Activated T-helper 1 cell treated with anti-CD3 and anti-CD28 coated beads, Interleukin-2, amount 50 U/mL, for 16 hours (primary cell): ENCODE measurements at places on chromosomes 1 and 21.
A peak's percentile ranks its signal among the peaks of the same experiment; 100 is the strongest.

DNA sequence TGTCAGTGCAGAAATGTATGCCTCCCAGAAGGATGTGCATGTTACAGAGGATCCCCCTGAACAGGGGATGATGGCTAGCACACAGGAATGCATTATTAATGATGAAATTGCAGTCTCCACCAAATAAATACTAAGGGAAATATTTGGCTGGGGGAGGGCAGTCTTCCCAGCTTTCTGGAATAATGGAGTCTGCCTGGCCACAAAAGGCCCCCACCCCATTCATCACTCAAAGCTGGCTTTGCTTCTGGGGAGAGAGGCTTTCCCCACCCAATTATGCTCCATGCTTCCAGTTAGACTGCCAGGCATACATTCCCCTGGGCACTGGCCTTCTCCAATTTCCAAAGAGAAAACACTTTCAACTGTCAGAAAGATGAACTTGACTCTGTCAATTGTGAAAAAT, 302.7 kb downstream of the SIPA1L2 start:
- no peak for DNase-seq

DNA sequence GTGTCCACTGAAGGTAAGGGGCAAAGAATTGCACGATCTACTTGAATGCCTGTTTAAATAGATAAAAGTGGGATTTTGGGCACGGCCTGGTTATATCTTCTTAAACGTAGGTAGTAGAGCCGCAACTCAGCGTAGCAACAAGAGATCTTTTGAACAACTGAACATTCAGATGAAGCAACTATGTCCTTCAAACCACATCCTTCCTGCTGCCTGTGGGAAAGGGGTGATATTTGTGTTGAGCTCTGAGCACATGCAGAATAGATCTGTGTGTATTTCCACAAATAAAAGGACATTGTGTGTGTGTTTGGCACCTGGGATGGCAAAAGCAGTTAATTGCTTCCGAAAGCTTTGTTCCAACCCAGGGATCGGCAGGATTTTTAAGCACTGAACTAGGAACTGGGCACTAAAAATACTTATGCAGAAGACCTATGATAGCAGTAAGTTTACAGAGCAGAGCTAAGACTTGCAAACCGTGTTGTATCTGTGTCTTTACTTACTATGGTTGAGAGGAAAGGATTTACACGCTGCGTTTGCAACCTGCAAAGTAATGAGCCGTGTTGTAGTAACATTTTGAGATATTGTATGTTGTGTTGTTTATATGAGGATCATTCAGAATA, 333.4 kb downstream of the CHRM3 start:
- DNase-seq: no peak

DNA sequence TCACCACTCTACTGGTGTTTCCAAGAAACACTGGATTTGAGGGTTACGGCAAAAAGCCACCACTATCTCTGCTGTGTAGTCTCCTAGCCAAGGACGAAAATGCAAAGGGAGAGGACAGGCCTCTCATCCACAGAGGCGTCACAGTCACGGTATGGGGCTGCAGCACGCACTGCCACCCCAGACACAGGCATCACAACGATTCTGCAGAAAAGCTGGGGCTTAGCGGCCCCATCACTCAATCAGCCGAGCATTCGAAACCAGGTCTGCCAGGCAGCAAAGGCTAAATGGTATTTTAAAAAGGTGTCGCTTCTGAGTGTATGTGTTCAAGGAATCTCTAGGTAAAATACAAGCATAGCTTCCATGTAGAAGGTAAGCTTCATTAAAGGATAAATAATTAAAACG, 1.4 kb downstream of the RIPK4 start:
- DNase-seq: no peak

DNA sequence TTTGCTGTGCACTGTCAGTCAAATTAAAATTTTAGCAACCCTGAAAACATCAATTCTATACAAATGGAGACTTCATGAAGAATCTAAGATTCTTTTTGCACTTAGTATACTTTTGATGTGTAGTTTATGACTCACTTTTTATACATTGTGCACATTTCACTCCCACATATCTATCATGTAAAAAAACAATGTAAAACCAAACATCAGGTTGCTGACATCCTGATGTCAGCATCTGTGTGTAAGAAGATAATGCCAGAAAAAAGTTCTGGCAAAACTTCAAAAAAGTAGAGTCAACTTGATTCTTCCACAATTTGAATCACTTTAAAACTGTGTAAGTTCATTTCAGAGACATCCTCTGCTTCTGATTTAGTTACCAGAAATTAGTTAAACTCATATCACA, 115.7 kb downstream of the CENPF start:
- DNase-seq: no peak

GRCh38 chr1:180501865-180502360, 464 bp downstream of the ACBD6 start:
- peak; percentile 11 for DNase-seq

- no peak for DNase-seq
Observed at GRCh38 chr1:166083887-166084286, 82.9 kb downstream of the FAM78B start.

GRCh38 chr1:175887521-175887920, 144.1 kb upstream of the TNR start:
- DNase-seq: no peak

- DNase-seq: no peak
Observed at GRCh38 chr1:161374373-161374772, 6.7 kb upstream of the CFAP126 start.

GRCh38 chr1:179046808-179047635, 21.3 kb downstream of the FAM20B start:
- no peak for DNase-seq

DNA sequence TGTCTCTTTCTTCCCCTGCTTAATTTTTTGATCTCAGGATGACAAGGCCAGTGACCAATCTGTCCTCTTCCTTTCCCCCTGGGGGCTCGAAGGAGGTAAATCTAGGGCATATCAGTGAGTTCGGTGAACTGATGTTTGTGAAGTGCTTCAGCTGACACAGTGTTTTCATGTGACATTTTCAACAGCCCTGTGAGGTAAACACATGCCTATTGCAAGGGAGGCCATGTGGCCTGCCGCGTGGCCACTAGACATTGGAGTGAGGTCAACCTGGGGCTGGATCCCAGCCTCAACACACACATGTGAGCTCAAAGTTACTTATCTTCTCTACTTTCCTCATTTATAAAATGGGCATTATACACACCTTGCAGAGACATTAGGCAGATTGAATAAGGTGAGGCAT, 126.3 kb downstream of the PLPP3 start:
- DNase-seq: no peak

GRCh38 chr1:232591344-232591743, 38.6 kb downstream of the SIPA1L2 start:
- no peak for DNase-seq

DNA sequence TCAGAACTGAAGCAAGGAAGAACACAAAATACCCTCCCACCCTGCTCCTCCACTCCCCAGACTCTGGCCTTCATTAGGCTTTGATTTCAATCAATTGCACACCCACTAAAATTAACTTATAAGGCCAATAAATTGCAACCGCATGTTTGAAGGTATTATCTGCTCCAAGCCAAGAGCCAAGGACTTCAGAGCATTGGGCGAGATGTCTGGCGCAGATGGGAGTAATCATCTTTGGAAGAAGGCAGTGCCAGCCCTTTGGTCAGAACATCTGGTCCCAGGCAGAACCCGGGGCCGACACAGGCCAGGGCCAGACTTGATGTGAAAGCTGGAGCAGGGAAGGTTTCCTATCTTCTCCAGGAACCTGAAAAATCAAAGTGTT, 60.0 kb downstream of the SLC66A1 start:
- no peak for DNase-seq

DNA sequence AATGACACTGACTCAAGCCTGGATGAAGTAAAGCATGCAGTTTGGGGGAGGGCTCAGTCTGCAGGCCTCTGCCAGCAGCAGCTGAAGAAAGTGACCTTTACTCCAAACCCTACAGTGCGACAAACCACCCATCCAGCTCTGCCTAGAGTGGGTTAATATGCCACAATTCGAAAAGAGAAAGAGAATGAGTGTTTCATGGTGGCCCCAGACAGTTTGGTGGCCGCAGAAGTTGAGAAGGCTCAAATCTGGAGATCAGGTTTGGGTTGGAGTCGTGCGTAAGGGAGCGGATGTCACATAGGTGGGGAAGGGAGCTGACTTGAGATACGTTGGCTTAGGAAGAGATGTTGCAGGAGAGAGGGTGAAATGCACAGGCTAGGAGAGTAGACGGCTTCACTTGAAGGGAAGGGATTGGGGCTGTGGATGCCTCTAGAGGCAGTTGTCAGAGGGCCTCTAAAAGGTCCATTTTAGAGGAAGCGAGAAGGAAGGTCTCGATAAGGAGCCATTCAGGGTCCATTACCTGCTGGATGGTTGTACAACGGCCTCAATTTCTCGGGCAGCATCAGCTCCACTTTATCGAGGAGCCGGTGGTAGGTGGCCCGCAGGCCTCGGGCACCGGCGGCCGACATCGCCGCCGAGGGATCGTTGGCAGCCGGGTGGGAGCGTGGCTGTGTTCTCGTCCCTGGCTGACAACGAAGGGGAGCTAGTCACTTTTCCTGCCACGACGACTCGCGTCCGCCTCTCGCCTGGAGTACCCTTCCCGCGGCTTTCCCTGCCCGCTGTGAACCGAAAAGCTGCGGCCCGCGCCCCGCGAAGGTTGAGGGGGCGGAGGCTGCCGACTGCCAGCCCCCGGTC, 1.0 kb upstream of the DCAF6 start:
- peak; percentile 5 for DNase-seq

GRCh38 chr1:198858033-198858432, 219.2 kb downstream of the PTPRC start:
- DNase-seq: no peak

GRCh38 chr21:46422636-46423241, 36.0 kb upstream of the DIP2A start:
- no peak for DNase-seq

DNA sequence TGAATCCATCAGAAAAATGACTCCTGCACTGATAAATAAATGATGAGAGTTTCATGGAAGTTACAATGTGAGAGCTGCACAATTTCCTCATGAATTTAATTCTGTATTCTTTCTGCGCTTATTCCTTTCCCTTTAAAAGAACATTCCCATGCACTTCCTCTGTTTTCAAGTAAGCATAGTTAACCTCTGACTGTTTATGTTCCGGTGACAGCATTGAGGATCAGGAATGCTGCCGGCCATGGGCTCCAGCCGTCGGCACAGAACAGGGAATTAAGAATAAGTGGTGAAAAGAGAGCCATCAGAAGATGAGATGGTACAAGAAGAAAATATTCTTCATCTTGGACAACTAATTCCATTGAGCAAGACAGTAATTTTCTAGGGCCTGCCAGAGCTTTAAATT, 65.3 kb downstream of the SUSD4 start:
- DNase-seq: no peak

DNA sequence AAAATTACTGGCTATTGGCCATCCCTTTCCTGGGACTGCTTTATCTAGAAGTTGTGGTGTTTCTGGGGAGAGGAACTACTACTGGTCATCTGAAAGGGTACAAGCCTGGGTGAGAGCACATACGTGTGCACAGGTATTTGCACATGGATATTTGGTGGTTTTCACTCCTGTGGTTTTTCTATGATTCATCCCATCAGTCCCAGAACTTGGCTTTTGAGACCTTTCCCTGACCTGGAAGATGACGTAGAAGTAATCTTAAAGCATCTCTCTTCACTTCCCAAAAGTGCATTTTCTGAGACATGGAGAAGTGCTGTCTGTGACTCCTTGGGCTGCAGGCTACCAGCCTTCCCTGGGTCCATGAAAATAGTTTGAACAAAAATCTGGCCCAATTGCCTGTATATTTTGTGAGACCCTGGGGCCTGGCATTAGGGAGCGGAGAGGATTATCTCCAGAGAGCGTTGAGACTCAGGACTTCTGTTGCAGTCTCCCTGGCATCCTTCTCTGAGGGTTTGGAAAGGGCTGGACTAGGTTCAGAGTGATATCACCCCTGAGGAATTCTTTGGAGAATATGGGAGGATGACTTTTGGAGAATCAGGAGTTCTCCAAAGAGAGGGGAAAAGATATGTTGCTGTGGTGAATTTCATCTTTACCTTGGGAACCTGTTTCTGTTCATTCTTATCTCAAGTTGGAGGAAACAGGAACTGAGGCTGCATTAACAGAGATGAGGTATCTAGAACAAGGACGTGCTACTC, 130.8 kb downstream of the NOS1AP start:
- no peak for DNase-seq

DNA sequence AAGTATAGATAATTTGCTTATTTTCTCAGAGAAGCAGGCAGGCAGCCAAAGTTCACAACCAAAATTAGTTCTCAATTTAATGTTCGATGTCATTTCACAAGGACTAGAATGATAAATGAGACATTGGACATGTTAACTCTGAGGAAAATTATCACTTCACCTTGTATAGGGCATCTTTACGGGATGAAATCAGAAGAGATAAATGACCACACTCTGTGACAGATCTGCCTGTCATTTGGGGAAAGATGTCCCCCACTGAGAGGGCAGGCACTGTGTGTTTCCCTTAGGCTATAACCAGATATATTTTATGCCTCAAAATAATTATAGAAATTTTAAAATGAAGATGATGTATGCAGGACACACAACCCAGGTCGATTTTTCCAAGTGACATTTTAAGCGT, 642.9 kb downstream of the BRINP3 start:
- DNase-seq: no peak

DNA sequence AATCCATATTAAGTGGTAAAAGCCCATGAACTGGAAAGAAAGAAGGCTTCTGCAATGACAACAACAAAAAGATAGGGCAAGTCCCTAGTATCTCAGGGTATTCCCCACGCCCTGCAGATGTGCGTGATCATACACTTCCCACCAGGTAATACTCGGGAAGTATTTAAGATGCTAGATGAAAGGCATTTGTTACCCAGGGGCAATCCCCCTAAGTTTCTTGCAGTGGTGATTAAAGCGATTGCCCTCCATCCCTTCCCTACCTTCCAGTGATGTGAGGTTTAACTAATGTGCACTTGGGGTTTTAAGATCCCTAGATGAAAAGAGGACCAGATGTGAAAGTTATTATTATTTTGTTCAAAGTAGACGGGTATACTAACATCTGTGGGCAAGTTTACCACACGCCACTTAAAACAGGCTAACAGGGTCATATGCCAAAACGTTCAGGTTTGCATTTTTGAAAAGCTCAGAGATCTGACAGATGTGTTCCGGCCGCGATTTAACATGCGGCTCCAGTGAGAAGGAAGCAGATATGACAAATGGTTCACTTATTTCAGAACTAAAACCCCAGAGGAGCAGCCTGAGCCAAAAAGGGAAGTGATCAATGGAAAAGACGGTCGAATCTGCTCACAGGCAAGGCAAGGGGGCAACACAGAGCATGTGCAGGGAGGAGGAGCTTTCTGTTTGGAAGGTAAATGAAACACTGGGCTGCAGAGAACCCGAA, 17.4 kb downstream of the TIAM1 start:
- no peak for DNase-seq

DNA sequence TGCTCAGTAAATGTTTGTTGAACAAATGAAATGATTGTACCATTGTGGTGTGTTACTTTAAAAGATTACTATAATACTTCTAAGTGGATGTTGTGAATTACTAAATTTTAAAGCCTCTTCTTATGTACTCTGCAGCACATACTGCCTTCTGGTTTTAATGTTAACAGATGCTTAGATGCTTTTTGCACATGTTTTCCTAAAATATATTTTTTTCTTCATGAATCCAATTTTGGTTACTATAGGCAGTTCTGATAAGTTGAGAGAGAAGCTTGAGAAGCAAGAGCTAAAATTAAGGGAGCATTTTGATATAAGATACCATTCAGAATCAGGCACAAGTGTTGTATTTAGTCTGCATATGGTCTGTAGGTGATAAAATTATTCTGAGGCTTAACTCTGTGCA, 21.3 kb downstream of the CTTNBP2NL start:
- no peak for DNase-seq
